Activated naive CD4-positive, alpha-beta T cell (primary cell): ENCODE measurements at places on chromosomes 2 and 18.

DNA sequence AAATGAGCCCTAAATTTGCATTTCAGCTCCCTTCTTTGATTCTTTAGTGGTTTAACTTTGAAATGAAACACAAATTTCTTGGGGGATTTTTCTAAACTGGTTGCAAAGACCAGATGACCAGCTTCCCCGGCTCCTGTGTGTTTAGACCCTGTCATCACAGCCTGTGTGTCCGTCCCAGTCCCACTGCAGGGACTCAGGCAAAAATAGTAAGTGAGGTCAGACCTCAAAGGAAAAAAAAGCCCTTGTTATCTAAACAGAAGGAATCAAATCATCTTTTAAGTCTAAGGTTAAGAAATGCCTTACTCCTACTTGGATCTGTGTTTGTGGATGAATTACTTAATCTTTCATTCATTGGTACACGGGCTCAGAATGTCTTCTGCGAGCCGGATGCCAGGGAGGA is 423.7 kb downstream of the LPIN1 start:
- DNase-seq = no peak

DNA sequence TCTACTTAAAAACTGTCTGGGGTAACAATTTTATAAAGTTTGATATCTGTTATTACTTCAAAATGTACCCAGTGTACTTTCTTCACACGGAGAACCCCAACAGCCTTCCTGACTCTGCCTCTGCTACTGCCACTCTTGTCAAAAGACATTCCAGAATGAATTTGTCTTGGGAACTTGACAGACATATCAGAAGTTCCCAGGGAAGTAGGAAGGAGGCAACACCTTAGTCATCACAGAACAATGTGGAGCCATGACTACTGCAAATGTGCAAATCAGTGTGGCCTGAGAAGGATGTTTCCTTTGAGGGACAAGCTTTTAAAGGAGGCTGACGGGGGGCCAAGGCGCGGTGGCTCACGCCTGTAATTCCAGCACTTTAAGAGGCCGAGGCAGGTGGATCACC is 133.8 kb upstream of the RNF152 start:
- DNase-seq = no peak

GRCh38 chr2:218187296-218188015 is 20.7 kb upstream of the CXCR1 start:
- no peak for DNase-seq

- DNase-seq = no peak
Observed at GRCh38 chr2:235497096-235497495, 3.3 kb downstream of the AGAP1 start.

GRCh38 chr18:58993260-58993659 is 128.6 kb downstream of the ZNF532 start:
- no peak for DNase-seq

DNA sequence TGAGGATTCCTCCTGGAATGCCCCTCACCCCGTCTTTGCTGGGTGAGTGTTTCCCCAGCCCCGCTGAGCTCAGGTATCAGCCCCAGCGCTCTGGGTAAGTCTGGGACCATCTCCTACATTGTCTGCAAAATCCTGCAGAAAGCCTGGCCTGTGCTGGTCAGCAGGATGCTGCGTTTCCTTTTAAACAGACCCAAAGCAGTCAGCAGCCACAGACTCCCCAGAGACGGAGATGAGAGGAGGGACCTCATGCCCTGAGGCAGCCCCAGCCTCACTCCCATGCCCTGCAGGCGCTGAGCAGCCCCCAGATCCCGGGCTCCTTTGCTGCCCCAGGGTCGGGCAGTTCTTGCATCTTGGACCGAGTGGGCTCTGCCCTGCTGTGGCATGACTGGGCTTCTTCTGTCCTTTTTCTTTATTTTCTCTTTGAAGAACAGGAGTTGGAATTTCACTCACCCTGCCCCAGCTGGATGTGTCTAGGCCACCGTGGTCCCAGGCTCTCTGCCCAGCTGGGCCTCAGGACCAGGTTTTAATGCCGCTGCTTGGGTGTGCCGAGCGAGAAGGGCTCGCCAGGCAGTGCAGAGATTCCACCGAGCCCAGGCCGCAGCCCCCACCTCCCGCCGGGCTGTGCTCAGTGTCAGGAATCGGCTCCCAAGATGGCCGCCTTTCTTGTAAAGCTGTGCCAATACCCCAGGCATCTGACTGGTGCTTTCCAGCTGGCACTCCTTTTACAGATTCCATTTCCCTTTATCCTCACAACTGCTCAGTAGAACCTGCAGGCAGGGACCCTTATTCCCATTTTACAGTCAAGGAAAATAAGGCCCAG is 43.6 kb downstream of the ODC1 start:
- no peak for DNase-seq

GRCh38 chr2:28345619-28346018 is 47.0 kb upstream of the FOSL2 start:
- no peak for DNase-seq
